Activated naive CD8-positive, alpha-beta T cell treated with anti-CD3 and anti-CD28 coated beads, Interleukin-2, amount 10 ng/mL, durations not matched to agents 7 days and 5 days (primary cell): ENCODE measurements at places on chromosomes 4 and X.

- no peak for DNase-seq
These were observed 45.1 kb upstream of the HSD17B10 start for GRCh38 chrX:53479301-53479700.

GRCh38 chrX:110280954-110281353 is 36.9 kb downstream of the AMMECR1 start:
- no peak for DNase-seq

GRCh38 chrX:120604361-120604782 is 471 bp downstream of the MCTS1 start:
- no peak for DNase-seq

GRCh38 chrX:73930300-73930699 is 367.3 kb downstream of the CHIC1 start:
- no peak for DNase-seq

DNA sequence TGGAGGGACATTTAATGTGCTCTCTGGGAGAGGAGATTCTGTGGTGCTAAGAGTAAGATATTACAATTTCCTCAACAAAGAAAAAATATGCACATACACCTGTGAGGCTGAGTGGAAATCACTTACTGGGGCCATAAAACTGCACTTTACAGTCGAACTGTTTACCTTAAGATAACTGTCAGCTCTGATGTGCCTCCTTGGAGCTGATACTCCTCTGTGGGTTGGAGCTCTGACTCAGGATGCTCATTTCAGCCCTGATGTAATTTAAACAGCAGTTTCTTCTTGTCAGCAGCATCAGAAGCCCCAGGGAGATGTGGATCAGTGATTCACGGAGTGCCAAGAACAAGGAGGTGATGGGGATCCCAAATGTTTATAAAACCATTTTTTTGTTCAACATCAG is 241.9 kb upstream of the SFRP2 start:
- DNase-seq, result no peak

DNA sequence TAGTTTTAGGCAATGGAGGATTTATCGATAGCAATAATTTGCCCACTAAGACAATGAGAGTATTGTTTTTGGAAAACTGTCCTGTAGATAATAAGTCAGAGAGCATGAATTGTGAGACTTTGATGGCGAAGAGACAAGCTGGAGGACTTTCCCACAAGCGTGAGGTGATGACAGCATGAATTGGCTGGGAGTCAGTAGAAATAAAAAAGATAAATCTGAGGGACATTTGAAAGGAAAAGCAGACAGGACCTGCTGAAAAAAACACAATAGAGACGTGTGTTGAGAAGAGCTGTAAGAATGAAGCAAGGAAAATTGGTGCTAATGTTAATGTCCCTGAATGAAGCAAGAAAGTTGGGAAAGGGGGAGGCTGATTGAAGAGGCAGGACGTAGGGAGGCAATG is 233.5 kb downstream of the DCTD start:
- no peak for DNase-seq

DNA sequence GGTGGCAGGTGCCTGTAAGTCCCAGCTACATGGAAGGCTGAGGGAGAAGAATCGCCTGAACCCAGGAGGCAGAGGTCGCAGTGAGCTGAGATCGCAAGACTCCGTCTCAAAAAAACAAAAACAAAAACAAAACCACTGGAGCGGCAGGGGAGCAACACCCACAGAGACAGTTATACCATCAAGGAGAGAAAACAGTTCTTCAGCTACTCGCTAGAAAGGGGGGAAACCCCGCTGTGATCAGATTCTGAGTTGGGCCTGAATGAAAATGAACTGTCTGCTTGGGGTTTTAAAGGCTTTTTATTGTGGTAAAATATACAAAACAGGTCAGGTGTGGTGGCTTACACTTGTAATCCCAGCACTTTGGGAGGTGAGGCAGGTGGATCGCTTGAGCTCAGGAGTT is 16.8 kb upstream of the IRAK1 start:
- no peak for DNase-seq
